Type B pancreatic cell (in vitro differentiated cells): ENCODE measurements at places on chromosomes 7 and 10.

- no peak for DNase-seq
Measured at GRCh38 chr7:139932531-139932930, 103.5 kb downstream of the TBXAS1 start.

DNA sequence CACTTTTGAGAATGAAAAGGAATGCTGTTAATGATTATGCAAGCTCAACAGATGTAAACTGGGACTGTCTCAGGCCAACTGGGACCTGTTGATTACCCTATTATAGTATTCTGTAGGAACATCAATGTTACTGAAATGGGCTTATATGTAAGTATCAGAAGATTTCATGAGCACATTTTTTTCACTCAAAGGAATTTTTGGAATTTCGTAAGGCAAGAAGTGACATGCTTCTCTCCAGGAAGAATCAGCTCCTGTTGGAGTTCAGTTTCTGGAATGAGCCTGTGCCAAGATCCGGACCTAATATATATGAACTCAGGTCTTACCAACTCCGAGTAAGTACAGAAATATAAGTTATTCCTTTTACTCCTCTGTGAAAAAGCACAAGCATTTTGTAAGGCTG, 19.2 kb downstream of the NIPSNAP2 start:
- DNase-seq: no peak

DNA sequence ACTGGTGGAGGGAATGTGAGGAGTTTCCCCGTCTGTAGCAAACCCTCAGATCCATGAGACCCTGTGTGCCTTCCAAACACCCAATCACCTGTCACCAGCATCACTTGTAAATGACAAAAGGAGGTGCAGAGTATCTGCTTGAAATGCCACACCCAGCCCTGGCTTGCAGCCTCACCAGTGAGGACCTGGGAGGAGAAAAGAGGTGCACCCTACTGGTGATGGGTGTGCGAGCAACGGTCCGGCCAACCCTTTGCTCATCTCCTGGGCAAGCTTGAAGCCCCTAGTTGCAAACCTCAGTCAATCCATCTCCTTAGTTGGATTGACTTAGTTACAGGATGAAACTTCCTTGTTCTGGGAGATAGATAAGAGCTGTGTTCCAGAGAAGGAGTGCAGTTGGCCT, 62.4 kb upstream of the WAPL start:
- DNase-seq: no peak

GRCh38 chr10:33920351-33920750, 585.9 kb upstream of the NRP1 start:
- no peak for DNase-seq

DNA sequence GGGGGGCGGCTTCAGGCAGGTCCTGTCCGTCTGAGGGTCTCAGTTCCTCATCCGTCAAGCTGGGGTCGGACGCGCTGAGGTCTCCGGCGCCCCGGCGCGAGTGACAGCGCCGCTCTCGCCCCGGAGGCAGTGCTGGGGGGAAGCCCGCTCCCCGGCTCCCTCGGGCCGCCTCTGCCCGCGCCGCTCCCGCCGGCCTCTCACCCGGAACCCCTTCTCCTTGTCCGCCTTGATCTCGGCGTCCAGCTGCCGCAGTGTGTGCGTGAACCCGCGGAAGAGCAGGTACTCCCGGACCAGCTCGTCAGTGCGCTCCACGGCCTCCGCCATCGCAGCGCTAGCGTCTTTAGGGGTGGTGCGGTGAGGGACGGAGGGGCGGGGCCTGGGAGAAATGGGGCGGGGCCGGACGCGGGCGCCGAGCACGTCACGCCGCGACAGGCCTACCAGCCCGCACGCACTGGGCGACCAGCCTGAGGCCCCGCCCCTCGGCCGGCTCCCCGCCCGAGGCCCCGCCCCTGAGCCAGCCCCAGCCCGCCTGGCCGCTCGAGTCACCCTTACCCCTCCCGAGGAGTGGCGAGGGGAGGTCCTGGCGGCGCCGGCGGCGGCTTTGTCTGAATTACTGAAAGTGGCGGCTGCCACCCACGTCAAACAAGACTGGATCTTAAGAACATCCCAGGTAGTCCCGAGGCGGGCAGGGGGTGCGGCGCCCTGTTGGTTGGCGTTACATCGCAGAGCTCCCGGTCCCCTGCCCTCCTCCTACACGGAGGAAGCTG, at the start of gene WDR91:
Gene WDR91, minus strand, starts transcription at position 348 of the 767 bp plus-strand sequence. Its CDS starts 24 bp downstream, at position 324.
- DNase-seq: peak; percentile 95

- DNase-seq: no peak
Measured at GRCh38 chr10:88765816-88766215, 6.0 kb downstream of the LIPN start.

DNA sequence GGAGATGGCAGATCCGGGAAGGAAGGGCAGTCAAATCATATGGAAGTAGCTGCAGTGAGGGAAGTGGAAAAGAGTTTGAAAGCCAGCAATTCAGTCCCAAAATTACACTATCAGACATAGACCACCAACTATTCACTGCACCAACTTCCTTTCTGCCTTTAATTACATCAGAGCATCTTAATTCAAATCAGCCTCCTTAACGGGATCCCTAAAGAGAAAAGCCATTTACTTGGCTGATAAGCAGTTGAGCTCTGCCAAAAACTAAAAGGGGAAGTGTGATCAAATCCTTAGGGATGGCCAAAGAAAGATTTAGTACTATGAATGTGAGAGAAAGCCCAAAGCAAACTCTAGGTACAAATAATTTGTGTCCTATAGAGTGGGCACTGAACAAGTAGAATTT, 110.4 kb downstream of the AMPH start:
- no peak for DNase-seq
